Prostate gland (tissue), 2 donors: ENCODE measurements at places on chromosomes 7 and 10. TPM values are rescaled to one million over a fixed set of nuclear protein-coding genes. Genes with fewer than 3 reads are reported as not detected.

GRCh38 chr7:6359021-6359420 is 86.6 kb upstream of the CYTH3 start:
- H3K4me3 ChIP-seq = no peak overlapping the region
- H3K4me1 ChIP-seq = no peaks in the 10 kb centered on the region
- H3K27ac ChIP-seq = no peak overlapping the region
- DNase-seq = no peak
- H3K36me3 ChIP-seq = no peaks in the 10 kb centered on the region

Gene GRID1
- total RNA-seq = 10.0 TPM

Gene ZP3
- total RNA-seq = 0.80 TPM

DNA sequence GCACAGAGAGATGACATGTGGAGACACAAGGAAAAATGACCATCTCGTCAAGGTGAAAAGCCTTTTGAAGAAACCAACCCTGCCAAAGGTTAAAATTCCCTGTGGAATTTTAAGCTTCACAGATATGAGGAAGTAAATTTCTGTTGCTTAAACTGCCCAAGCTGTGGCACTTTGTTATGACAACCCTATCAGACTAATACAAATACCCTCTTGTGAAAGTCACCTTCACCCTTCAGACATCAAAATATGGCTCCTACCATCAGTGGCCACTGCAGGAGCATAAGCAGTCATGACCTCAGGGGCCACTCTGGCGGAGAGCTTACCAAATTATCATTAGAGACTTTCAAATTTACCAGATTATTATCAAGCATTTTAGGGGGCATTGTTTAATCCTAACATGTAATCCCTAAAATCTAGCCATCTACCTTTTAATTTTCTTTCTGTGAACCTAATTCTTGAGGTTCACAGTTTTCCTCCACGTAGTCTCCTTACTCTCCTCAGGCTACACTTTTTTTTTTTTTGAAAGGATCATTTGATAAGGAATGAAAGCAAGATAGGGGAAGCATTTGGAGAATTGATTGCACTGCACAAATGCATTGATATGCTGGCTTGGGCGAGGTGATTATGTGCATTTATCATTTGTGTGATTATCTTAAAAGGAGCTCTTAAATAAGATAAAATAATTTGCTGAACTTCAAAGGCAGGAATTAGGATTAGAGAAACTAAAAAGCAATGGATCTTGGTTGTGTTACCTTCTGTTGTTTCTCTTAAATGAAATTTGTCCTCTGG is 90.3 kb downstream of the TMEM168 start:
- no peak overlapping the region for H3K27ac ChIP-seq
- no peak overlapping the region for H3K4me3 ChIP-seq
- no peaks in the 10 kb centered on the region for H3K27me3 ChIP-seq

DNA sequence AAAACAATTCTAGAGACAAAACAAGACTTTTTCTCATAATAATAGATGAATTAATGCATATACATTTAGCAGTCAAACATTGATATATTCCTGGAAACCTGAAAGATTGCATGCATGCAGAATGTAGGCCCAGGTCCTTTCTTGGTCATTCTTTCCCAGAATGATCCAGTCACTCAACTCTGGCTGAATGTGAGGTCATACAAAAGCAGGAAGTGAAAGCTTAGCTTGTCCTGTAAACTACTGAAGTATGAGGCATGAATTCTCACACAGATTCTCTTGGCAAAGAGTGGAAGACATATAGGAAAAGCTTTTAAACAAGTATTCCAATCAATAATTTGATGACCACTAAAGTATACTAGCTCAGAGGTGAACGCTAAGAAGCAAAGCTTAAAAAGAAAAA is 253.9 kb downstream of the PPP1R3A start:
- H3K36me3 ChIP-seq = no peaks in the 10 kb centered on the region
- no peak for DNase-seq
- no peaks in the 10 kb centered on the region for H3K4me1 ChIP-seq
- no peak overlapping the region for H3K4me3 ChIP-seq
- H3K27me3 ChIP-seq = no peaks in the 10 kb centered on the region

DNA sequence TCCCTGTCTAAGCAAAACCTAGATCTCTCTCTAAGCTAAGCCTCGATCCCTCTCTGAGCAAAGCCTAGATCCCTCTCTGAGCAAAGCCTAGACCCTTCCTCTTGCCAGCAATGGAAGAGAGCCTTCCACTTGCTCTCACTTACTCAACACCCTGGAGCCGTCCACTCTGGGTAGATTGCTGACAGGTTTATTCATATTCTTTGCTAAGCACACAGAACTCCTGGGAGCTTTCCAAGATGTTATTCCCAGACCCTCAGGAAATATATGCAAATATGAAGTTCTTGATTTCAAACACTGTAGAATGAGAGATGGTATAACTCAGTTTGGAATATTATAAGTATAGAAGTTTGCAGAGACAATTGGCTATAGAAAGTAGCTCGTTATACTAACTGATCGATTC is 503.8 kb upstream of the CELF2 start:
- H3K4me3 ChIP-seq = no peak overlapping the region
- H3K27me3 ChIP-seq = no peaks in the 10 kb centered on the region
- H3K36me3 ChIP-seq = no peaks in the 10 kb centered on the region
- DNase-seq = no peak
- H3K27ac ChIP-seq = no peak overlapping the region

GRCh38 chr7:135386181-135386580 is 123.7 kb downstream of the CNOT4 start:
- H3K4me3 ChIP-seq = no peak overlapping the region
- no peaks in the 10 kb centered on the region for H3K36me3 ChIP-seq
- H3K4me1 ChIP-seq = no peaks in the 10 kb centered on the region
- DNase-seq = no peak
- no peak overlapping the region for H3K27ac ChIP-seq

Gene RP9
- 7.8 TPM for total RNA-seq

Gene PIK3CG
- total RNA-seq = 5.1 TPM

GRCh38 chr7:80215734-80216133 is 81.1 kb downstream of the GNAI1 start:
- H3K4me3 ChIP-seq = no peak overlapping the region
- no peaks in the 10 kb centered on the region for H3K36me3 ChIP-seq
- H3K4me1 ChIP-seq = no peaks in the 10 kb centered on the region
- no peak for DNase-seq
- no peaks in the 10 kb centered on the region for H3K27me3 ChIP-seq

GRCh38 chr10:3797750-3798149 is 12.7 kb upstream of the KLF6 start:
- no peak overlapping the region for H3K27ac ChIP-seq
- H3K36me3 ChIP-seq = no peaks in the 10 kb centered on the region
- no peaks in the 10 kb centered on the region for H3K4me1 ChIP-seq
- H3K27me3 ChIP-seq = no peaks in the 10 kb centered on the region

GRCh38 chr7:120395526-120396019 is 122.6 kb downstream of the KCND2 start:
- no peaks in the 10 kb centered on the region for H3K36me3 ChIP-seq
- no peak for DNase-seq
- H3K27me3 ChIP-seq = no peaks in the 10 kb centered on the region
- H3K4me3 ChIP-seq = no peak overlapping the region
- H3K27ac ChIP-seq = no peak overlapping the region

DNA sequence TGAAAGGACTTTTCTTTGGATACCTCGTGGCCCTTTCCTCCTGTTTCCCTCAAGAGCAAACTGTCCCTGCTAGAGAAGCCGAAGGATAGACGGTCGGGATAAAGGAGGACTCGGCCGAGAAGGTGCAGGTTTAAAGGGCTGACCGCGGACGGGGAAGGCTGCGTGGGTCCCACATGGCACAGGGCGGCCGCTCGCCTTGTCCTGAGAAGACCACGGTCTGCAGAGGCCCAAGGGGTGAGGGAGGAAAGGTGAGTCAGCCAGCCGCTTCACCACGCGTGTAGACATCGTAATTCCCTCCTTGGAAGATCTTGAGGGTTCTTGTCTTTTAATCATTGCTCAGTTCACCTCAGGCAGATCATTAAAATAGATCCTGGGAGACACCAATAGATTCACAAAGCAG is 253.8 kb downstream of the DPP6 start:
- H3K36me3 ChIP-seq = no peaks in the 10 kb centered on the region
- H3K4me1 ChIP-seq = no peaks in the 10 kb centered on the region
- no peak for DNase-seq
- no peaks in the 10 kb centered on the region for H3K27me3 ChIP-seq

- H3K27me3 ChIP-seq = no peaks in the 10 kb centered on the region
- no peaks in the 10 kb centered on the region for H3K36me3 ChIP-seq
- H3K4me1 ChIP-seq = no peaks in the 10 kb centered on the region
- no peak overlapping the region for H3K4me3 ChIP-seq
Observed at GRCh38 chr7:85699482-85699881, 512.6 kb upstream of the SEMA3D start.

DNA sequence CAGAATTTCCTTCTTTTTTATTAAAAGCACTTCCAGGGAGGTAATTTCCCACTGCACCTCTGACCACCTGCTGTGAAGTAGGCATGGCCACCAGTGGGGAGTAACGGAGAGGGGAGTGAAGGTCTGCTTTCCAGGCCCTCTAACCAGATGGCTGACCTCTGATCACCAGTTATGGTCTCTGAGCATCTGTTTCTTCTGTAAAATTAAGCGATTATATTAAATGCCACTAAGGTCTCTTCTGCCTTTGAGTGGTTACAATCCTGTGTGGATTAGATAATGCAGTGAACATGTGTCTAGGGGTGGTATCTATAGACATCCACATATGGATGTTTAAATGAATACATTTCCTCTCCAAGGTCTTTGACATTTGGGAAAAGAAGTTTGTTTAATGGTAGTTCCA is 199.6 kb downstream of the HERPUD2 start:
- no peaks in the 10 kb centered on the region for H3K4me1 ChIP-seq
- no peak overlapping the region for H3K4me3 ChIP-seq

DNA sequence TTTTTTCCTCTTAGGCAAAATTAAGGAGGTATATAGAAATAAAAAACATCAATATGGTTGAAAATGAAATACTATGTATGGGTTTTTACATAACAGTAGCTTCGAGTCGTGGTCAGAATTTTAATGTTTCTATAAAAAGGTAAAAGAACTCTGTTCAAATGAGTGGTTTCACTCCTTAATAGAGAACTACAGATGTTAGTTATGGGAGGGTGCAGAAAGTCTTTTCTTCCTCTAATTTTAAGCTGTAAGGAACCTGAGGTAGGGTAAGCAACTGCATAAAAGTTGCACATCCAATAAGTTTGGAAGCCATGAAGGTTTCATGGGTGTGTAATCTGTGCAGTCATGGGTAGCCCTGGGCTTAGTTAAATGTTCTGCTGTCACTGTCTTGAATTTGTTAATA is 141.3 kb downstream of the SUGCT start:
- no peak overlapping the region for H3K27ac ChIP-seq
- DNase-seq = no peak
- no peak overlapping the region for H3K4me3 ChIP-seq
- H3K36me3 ChIP-seq = no peaks in the 10 kb centered on the region

Gene EIF5AL1
- total RNA-seq = 0.32 TPM

DNA sequence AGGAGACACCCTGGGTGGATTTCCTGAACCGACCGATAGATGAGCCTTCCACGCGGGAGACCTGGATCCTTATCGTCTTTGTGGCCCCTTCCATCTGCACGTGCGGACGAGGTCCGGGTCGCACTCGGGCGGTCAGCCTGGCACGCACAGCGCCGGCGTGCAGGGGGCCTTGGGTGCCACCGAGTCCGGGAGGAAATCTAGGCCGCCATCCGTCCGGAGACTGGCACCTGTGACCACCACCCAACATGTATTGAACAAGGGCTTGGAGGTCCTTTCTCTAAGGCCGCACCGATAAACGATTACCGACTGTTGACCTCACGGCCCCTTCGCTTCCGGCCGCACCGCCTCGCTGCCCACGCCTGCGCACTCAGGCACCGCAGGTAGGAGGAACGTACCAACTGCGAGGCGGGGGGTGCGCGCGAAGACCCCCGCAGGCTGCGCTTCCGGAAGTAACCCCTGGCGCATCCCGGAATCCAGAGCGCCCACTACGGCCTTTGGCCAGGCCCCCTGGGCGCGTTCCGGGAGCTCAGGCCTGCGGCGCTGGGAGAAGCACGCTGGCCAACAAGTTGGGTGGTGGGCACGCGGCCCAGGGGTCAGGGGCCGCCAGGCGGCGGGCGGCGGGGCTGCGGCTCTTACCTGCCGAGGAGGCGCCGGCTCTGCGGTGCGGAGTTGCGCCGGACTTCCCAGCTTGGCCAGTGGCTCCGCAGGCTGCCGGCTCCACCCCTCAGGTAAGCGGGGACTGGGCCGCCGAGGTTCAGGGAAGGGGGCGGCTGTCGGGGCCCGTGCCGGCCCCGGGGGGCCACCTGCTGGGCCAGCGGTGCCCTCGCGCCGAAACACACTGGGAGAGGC is at the start of the genes ACTR3C and LRRC61:
ACTR3C (minus strand) TSS at position 713 of the 849 bp plus-strand sequence. CDS start 28,249 bp downstream, outside the sequence.
LRRC61 (plus strand) TSS at position 523 of the 849 bp plus-strand sequence. CDS start 13,507 bp downstream, outside the sequence.
- peak within 1 kb of the TSS; percentile 84 for H3K4me3 ChIP-seq
- DNase-seq = peak; percentile 55
- no peaks in the 10 kb centered on the region for H3K36me3 ChIP-seq
- H3K27me3 ChIP-seq = no peaks in the 10 kb centered on the region
- no peaks in the 10 kb centered on the region for H3K4me1 ChIP-seq

DNA sequence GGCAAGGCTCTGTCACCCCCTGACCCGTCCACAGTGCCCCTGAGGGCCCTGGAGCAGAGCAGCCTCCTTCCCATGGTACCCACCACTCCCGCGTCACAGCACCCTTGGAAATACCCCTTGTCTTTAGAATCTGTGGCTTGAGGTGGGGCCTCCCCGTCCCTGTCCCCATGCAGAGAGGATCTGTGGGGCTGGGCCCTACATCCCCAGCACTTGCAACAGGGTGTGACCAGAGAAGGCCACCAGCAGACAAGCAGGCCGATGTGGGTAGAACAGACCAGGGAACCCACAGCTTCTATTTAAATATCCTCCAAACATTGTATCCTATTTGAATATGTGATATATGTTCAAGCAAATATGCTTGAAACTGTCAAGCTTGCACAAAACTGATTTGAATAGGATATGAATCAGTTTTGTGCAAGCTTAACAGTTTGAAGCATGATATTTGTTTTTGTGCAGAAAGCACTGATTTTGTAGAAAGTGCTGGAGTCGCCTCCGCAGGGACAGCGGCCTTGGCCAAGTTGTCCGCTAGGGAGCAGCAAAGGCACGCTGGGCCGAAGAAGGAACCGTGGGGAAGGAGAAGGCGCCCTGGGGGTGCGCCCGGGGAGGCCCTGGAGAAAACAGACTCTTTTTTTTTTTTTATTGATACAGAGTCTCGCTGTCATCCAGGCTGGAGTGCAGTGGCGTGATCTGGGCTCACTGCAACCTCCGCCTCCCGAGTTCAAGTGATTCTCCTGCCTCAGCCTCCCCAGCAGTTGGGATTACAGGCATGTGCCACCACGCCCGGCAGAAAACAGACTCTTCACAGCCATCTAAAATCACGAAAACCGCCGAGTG is 2.2 kb downstream of the CFAP46 start:
- no peak overlapping the region for H3K4me3 ChIP-seq
- H3K4me1 ChIP-seq = no peaks in the 10 kb centered on the region
- no peak for DNase-seq
- H3K27me3 ChIP-seq = no peaks in the 10 kb centered on the region

- no peak overlapping the region for H3K4me3 ChIP-seq
- no peaks in the 10 kb centered on the region for H3K27me3 ChIP-seq
- no peak overlapping the region for H3K27ac ChIP-seq
Observed at GRCh38 chr10:127535802-127536515, 13.2 kb upstream of the NPS start.

GRCh38 chr7:91046322-91047089 is 217.7 kb upstream of the FZD1 start:
- H3K4me3 ChIP-seq = no peak overlapping the region
- H3K27ac ChIP-seq = no peak overlapping the region
- no peaks in the 10 kb centered on the region for H3K4me1 ChIP-seq
- DNase-seq = no peak
- no peaks in the 10 kb centered on the region for H3K36me3 ChIP-seq

Gene VPS50
- 14.1 TPM for total RNA-seq
